Muscle of back (tissue), 13 donors: ENCODE measurements at places on chromosomes 5 and 9. TPM values are rescaled to one million over a fixed set of nuclear protein-coding genes. Genes with fewer than 3 reads are reported as not detected.
A peak's percentile ranks its signal among the peaks of the same experiment; 100 is the strongest.

- no peak for DNase-seq
Measured at GRCh38 chr5:36734422-36734821, 128.0 kb downstream of the SLC1A3 start.

DNA sequence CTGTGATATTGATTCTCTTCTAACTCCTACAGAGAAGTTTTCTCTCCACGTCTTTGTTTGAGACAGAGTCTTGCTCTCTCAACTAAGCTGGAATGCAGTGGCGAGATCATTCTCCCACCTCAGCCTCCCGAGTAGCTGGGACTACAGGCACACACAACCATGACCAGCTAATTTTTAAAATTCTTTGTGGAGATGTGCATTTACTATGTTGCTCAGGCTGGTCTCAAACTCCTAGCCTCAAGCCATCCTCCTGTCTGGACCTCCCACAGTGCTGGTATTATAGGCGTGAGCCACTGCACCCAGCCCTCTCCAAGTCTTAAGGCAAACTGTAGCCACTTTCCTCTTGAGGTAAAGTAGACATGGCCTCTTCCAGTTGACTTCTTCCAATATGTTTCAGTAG lies 72.2 kb downstream of the SNX18 start:
- no peak for DNase-seq

GRCh38 chr9:31520301-31521085 lies 864.0 kb upstream of the ACO1 start:
- no peak for DNase-seq

DNA sequence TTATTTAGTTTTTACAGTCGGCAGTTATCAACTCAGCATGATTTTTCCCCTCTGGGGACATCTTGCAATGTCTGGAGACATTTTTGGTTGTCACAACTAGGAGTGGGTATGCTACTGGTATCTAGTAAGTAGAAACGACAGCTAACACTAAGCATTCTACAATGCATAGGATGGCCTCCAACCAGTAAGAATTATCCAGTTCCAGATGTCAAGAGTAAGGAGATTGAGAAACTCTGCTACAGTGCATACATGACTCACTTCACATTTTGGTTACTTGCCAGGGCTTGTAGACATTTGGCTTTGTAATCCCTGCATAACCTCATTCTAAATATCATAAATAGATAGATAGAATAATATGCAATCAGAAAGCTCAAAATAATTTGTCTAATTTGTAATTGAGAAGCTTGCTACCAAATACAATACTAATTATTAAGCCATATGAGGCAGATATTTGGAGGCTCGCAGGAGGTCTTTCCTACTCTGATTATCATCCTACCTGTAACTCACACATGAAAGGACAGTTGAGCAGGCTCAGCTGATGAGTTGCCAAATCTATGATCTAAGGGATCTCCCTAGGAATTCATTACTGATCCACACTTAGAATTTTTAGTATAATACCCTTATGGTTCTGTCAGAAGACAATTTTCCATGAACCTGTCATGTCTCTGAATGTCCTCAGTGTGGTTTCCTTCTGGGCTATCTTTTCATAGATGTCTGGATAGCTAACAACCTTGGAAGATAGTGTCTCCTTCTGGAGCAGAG lies 346.9 kb upstream of the TLE4 start:
- DNase-seq, result peak; percentile 86

DNA sequence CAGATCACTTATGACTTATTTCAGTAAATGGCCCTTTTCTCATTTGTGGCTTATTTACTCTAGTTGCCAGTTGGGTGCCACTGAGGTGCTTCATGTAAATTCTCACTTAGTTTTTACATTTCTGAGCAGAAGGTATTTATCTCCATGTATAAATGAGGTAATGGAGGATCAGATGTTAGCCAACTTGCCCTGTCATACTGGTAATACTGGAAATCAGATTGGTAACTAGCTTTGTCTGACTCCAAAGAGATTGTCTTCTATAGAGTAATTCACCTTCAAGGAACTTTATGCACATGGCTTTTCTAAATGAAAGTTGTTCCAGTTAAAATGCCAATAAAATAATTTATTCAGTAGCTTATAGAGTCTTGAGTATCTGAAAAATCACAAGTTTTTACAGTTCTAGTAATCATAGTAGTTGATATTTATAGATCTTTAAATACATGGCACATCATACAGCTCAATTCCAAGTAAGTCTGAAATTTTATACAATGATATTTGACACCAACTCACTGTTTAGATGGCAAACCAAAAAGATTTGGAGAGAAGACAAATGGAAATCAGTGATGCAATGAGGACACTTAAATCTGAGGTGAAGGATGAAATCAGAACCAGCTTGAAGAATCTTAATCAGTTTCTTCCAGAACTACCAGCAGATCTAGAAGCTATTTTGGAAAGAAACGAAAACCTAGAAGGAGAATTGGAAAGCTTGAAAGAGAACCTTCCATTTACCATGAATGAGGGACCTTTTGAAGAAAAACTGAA lies 28.8 kb downstream of the RAB14 start:
- DNase-seq, result no peak

- no peak for DNase-seq
Measured at GRCh38 chr5:16574789-16575721, 41.7 kb downstream of the RETREG1 start.

Gene WDR38
- not detected for polyA plus RNA-seq

Gene LPAR1
- polyA plus RNA-seq, result 61.2 TPM

Gene C5
- 12.3 TPM for polyA plus RNA-seq

Gene DDX4
- 0.34 TPM for polyA plus RNA-seq
